Activated T-cell treated with anti-CD3 and anti-CD28 coated beads, Interleukin-2, amount 50 U/mL, for 1 hour (primary cell): ENCODE measurements at places on chromosomes 1 and 21.

DNA sequence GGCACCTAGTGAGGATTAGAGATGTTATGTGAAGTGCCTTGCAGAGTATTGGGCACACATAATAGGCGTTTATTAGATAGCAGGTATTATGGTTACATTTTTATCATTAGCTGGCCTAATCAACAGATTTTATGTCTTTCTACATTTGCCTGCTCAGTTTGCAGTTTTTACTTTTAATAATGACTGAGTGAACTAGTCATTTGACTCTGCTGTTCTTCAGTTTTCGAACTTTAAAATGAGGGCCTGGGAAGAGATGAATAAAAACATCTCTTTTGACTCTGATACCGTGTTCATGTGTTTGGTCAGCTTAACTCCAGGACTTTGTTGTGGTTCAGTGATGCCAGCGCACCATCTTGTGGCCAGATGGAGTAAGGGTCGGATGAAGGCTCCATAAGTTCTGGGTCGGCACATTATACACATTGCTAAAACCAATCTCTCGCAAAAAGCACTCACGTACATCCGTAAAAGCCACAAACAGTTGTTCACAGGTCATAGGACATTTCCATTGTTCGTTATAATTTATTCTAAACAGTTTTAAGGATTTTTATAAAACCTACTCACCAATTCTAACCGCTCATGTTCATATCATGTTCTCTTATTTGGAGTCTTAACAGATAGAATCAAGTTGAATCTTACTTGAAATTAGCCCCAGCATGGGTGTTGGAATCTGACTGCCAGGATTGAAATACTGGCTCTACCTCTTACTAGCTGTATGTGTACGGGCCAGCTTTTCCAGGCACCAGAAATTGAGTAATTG is 78.4 kb upstream of the GPR88 start:
- DNase-seq: peak; percentile 71

DNA sequence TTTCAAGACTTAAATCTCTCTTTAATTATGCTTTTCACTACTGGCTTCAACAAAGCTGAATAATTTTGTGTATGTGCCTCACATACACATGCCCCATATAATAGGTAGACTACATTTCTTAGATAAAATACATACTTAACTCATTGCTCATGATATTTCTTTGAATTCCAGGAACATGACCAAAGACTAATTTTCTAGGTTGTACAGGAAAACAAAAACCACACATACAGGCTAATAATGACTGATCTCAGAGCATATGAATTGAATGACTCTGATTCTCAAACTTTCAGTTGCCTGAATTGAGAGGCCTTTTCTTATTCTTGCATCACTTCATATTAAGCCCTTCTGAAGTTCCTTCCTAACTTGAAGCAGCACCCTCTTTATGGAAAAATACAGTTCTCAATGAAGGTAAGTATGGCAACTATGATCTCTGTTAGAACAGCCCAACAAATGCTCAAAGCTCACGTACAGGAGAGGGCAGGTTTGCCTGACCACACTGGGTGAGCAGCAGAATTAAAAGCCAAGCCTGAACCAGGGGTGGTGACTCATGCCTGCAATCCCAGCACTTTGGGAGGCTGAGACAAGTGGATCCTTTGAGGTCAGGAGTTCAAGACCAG is 22.6 kb upstream of the UAP1 start:
- DNase-seq: no peak

- DNase-seq: no peak
Observed at GRCh38 chr1:85339089-85339488, 62.7 kb upstream of the BCL10 start.

DNA sequence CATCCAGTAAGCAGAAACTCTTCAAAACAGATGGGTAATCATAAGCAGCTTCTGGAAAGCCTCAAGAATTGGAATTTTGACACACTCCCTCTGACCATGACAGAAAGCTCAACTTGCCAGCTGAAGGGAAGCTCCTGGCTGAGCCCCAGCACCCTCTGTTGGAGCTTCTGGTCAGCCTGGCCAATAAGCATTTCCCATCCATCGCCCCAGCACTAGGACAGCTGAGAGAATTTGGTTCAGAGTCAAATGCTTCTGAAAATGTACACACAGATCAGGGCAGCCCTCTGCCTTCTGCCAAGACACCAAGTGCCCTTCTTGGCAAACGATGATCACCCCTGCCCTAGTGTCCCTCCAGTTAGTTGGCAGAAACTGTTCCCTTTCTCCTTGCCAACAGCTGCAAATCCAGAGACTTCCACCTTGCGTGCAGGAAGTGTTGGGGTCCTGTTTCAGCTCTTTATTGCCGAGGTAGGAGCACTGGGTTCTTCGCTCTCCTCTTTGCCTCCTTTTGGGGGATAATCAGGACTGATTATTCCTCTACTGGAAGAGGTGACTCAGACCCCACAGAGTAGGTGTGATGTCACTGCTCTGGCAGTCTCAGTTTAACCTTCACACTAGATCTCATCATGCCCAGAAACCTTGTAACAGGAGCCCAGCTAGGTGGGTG is 11.9 kb downstream of the PIGV start:
- DNase-seq: peak; percentile 37

DNA sequence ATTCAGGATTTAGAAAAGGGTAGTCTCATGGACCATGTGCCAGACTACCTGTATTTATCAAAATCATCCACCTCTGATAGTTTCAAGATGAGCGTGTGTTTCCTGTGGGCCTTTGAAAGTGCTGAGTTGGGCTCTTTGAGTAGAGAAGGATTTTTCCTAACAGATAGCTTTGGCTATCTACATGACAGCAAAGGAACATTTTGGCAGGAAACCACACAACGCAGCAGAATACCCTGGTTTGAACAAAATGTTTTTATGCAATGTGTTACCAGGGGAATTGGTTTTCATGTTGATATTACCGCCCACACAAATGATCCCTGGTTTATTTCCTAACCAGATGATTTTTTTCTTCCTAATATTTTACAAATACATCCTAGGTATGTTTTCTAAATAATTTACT is 431.4 kb downstream of the NEGR1 start:
- no peak for DNase-seq

- DNase-seq: no peak
Observed at GRCh38 chr1:213375002-213375401, 324.0 kb downstream of the RPS6KC1 start.

GRCh38 chr1:245894843-245895242 is 612.2 kb downstream of the SMYD3 start:
- DNase-seq: no peak

GRCh38 chr1:111648806-111649205 is 29.2 kb downstream of the RAP1A start:
- DNase-seq: no peak

DNA sequence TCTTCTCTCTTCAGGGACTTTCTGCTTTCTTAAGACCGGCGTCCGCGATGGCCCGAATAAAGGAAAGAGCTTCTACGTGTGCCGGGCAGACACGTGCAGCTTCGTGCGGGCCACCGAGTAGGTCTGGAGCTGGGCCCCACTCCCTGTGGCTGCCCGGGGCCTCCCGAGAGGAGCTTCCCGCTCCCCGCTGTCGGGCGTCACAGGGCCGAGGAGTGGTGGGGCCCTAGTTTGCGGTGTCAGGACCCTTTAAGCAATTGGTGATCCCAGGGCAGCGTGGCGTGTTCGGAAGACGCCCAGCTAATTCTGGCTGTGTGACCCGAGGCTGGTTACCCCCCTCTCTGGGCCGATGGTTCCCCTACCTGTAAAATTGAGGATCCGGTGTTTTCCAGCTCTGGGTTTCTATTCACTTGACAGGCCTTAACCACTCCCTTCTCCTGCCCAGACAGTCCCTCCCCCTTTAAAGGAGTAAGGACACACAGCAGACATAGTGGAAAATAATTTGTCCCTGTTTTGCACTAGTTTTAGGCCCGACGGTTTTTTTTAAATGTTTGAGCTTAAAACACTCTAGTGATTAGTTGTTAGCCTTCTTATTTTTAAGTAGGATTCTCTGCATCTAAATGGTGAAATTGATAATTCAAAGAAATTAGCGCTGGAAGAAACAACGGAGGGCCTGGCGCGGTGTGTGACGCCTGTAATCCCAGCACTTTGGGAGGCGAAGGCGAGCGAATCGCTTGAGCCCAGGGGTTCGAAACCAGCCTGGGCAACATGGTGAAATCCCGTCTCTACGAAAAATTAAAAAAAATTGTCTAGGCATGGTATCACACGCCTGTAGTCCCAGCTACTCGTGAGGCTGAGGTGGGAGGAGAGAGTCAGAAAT is 553 bp downstream of the TTF2 start:
- DNase-seq: no peak

DNA sequence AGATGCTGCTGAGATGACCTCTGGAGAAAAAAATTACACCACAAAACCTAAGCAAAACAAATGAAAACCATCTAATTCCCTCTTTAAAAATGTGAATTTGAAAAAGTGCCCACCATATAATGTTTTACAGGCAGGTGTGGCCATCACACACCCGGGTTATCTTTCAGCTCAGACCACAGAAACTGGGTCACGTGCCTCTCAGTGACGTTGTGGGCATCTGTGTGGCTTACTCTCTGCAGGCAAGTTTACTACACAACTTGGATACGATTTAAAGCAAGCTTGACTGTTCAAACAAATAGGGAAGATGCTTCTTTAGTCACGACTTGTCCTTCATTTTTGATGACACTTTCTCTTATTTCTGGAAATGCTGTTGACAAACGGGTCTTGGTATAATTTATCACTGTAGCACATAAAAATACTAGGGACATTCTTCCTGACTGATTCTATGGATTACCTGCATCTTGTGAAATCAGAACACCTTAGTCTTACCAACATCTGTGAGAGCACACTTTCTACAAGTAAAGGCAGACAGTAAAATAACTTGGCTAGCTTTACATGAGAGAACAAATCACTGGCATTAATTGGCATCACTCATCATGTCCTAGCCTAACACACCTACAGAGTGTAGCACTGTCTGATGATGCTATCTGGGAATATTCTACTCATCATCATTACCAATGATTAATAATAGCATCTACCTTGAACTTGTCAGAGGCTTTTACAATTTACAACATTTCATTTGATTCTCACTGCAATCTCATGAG is 89.3 kb upstream of the EDEM3 start:
- peak; percentile 59 for DNase-seq

- DNase-seq: no peak
Observed at GRCh38 chr1:241957692-241958494, at the start of gene BECN2. Gene BECN2, plus strand, starts transcription at chr1:241957767. Its CDS starts 0 bp downstream, at chr1:241957767.

GRCh38 chr21:19640964-19641363 is 1237.4 kb upstream of the TMPRSS15 start:
- no peak for DNase-seq

GRCh38 chr1:23097316-23097715 is 71.3 kb downstream of the LUZP1 start:
- no peak for DNase-seq
